ENCODE measurements at places on chromosomes 12 and 14.

GRCh38 chr12:58502841-58503240 is 417.5 kb downstream of the LRIG3 start:
- DNase-seq, result no peak

DNA sequence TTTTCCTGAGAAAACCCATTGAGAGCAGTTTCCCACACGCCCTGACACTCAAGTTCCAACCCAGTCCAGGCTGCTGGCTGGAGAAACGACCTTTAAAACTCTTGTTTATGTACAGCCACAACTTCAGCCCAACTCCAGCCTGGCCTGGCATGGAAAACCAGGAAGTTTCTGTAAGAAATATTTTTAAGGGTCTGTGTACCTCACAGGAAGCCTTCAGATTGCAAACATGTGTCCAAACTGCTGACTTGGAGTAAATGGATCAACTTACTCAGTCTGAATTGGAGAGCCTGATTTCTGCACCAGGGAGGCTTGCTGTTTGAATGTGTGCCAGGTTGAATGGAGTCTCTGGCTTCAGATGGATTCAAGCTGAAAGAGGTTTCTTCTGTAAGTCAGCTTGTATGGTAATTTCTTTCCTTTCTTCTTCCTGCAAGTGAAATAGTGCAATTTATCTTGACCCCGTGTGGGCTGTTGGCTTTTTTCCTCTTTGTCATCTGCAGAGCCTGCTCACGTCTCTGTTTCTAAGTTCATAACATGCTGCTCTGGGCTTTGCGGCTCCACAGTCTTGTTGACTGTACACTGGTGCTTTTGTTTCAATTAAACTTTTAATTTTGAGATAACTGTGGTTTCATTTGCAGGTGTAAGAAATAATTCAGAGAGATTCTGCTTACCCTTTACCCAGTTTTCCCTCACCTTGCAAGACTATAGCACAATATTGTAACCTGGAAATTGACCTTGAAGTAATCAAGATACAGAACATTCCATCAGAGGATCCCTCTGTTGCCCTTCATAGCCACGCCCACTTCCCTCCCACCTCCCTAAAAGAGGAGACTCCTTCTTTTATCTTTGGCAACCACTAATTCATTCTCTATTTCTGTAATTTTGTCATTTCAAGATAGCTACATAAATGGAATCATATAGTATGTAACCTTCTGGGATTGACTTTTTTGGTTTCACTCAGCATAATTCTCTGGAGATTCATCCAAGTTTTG is 109.7 kb upstream of the PRMT8 start:
- no peak for DNase-seq

GRCh38 chr12:71397433-71397954 is 42.1 kb upstream of the LGR5 start:
- no peak for DNase-seq

- no peak for DNase-seq
These were observed 18.6 kb downstream of the AKAP3 start for GRCh38 chr12:4630262-4630661.

- DNase-seq, result no peak
These were observed 318.5 kb upstream of the MDGA2 start for GRCh38 chr14:47993883-47994282.

Measured in stimulated activated naive CD4-positive, alpha-beta T cell (primary cell).